ENCODE measurements at places on chromosomes 4 and X.

DNA sequence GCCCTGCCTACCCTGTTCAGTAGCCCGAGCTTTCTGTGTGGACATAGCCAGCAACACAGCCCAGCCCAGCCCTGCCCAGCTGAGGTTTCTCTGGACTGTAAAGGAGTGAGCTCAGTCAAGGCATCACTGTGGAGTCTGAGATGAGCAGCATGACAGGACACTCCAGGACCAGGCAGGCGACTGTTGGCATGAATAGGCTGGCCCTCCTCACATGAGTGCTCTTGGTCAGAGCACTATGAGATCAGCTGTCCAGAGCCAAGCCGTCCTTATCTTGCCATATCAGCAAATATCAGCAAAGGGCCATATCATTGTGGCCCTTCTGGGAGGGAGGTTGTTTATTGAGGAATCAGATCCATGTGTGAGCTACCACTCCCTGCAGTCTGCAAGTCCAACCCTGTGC, 30.9 kb downstream of the REELD1 start:
- DNase-seq, result no peak

- DNase-seq, result no peak
These were observed 9.2 kb downstream of the NDUFA1 start for GRCh38 chrX:119880552-119881437.

- no peak for DNase-seq
These were observed 36.4 kb upstream of the MAMLD1 start for GRCh38 chrX:150326541-150327247.

- DNase-seq, result no peak
These were observed 288.1 kb downstream of the SH3BGRL start for GRCh38 chrX:81489987-81490386.

DNA sequence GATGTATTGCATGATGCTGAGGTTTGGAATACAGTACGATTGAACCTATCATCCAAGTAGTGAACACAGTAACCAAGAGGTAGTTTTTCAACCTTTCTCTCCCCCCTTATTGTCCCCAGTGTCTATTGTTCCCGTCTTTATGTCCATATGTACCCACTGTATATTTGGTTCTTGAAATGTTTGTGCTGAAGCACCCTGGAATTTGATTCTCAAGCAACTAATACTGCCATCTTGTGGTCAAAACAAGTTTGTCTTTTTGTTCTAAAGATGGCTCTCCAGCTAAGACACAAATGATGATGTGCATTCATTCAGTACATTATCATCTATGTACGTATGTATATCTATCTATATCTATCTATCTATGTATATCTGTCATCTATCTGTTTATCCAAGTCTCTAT, 33.5 kb upstream of the DCX start:
- DNase-seq, result peak; percentile 13

DNA sequence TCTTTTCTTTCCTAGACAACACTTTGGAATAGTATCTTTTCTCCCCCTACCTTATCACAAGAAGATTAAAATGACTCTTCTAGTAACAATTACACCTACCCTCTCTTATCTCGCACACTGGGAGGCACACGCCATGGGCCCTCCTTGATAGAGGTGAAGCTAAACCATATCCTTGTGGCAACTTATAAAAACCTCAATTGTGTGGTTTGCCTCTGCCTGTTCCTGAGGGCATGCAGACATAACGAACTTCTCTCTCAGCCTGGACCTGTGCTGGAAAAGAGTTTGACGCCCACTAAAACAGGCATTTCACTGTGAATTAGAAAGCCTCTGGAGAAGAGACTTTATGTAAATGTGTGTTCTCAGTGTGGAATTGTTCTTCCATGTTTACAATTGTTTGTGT, 141.2 kb downstream of the NDST3 start:
- DNase-seq, result no peak

- no peak for DNase-seq
These were observed 66.6 kb downstream of the NR3C2 start for GRCh38 chr4:148375584-148375983.

DNA sequence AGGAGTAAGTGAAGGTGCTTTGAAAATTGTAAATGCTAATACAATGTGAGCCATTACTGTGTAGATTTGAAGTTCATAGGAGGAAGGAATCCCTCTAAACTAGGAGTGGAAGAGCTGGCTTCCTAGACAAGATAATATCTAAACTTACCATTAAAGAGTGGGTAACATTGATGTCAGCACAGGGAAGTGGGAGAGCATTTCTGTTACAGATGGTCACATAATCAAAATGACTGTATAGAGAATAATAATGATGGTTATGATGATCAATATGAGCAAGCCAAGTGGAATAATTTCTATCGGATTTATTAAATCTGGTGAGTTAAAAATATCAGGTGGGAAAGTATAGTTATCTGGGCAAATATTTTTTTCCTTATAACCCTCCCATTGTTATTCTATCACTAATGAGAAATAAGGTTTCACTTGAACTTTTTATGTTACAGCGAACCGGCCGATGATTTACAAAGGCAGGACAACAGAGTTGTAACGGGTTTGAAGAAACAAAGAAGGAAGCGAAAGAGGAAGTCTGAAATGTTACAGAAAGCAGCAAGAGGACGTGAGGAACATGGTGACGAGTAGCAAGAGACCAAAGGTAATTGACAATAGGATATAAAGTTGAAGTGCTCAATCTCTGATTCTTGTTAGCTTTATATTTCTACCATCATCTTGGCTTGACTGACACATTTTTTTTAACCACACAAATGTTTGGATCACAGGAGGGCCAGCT, 43.5 kb downstream of the FMR1NB start:
- DNase-seq, result no peak

GRCh38 chr4:175277816-175278215, 359.7 kb downstream of the ADAM29 start:
- no peak for DNase-seq

DNA sequence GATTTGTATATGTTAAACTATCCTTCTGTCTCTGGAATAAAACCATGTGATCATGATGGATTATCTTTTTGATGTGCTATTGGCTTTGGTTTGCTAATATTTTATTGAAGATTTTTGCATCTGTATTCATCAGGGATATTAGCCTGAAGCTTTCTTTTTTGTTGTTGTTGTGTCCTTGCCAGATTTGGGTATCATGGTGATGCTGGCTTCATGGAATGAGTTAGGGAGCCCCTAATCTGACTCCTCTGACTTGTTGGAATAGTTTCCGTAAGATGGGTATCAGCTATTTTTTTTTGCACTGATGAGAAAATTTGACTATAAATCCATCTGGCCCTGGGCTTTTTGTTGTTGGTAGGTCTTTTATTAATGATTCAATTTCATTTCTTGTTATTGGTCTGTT, 45.7 kb downstream of the ATP10D start:
- DNase-seq, result no peak

- DNase-seq, result no peak
These were observed 47.9 kb downstream of the FHL1 start for GRCh38 chrX:136195247-136195646.

DNA sequence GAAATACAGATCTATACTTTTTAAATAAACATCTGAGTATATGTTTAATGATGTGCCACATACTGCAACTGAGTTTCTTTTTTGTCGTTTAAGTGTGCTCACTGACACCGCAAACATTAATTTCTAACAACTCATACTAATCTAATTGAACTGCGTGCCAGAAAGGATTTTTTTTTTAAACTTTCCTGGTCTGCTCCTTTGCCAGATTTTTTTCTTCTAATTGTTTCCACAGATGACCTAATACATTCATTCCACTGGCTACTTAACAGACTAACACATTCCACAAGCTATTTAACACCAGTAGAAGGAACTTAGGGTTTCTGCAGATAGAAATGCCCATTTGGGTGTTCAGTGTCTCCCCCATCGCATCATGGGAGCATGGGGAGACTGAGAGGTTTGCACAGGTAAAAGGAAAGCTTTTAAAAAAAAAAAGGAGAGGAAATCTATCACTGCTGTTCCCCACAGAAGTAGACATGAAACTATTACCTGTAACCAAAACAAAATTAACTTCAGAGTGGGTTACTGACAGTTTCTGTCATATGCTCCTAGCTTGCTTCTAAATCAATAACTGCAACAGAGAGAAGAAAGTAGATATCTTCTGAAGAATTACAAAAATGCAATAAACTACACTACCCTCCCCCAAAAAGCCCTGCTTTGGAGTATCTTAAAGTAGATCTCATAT, 31.6 kb downstream of the SH3KBP1 start:
- no peak for DNase-seq

DNA sequence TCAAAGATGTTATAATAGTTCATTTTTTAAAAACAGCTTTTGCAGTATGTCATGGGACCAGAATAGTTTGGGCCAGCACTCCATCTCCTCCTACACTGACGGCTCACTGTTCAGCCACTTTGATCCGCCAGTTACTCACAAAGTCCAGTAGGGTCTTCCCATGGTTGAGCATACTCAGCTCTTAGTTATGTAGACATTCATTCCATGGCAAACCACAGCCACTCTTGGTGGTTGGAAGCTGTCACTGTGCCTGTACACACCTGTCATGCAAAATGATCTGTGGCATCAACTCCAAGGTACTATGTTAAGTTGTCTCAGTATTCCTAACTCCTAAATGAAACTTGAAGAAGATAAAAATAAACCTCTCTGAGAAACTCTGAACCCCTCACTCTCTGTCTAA, 127.2 kb downstream of the NR3C2 start:
- DNase-seq, result no peak

- DNase-seq, result no peak
These were observed 28.9 kb downstream of the SPANXD start for GRCh38 chrX:141669689-141670088.

DNA sequence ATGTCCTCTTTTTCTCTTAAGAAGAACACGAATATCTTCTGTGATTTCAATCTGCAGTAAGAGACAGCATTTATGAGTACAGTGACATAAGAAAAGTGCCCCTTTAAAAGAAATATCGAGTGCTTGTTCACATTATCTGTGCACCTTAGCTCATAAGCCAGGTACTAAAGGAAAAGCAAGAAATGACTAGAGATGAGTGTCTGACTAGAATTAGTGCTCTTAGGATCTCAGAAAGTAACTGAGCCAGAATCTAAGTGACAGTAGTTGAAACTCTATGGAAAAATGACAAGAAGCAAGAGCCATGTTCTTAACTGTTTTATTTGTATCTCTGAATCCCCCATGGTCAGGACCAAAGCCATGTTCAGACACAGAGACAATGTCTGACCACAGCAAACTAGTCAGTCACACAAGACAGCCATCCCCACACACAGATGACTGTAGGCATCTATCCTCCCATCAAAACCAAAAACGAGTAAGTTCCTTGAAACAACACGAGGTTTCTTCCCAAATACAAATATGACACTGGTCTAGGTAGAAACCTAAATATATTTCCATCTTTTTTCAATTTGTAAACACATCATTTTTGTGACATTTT, 36.8 kb downstream of the ACSL4 start:
- no peak for DNase-seq

- DNase-seq, result no peak
These were observed 147.7 kb downstream of the PRR32 start for GRCh38 chrX:126967225-126967624.

DNA sequence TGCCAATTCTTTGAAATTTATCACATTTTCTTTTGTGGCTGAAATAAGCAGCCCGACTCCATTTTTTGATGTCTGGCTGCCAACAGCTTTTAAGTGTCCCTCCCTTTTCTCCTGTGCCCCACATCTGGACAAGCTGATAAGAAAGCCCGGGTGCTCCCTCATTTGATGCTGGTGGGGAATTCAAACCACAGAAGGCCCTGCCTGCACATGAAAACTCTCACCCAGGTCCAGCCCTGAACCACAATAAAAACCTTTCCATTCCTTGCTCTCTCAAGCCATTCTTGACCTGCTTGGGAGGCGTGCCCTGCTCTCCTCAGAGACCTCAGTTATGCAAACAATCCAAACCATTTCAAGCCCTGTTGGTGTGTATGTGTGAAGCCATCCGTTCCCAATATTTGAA, 93.9 kb downstream of the FAM53A start:
- no peak for DNase-seq

GRCh38 chr4:163895378-163896005, 401.0 kb downstream of the TMA16 start:
- DNase-seq, result no peak

- no peak for DNase-seq
These were observed 271.7 kb upstream of the KLF3 start for GRCh38 chr4:38392223-38392855.

- no peak for DNase-seq
These were observed 67.1 kb upstream of the MYOZ2 start for GRCh38 chr4:119068529-119068962.

DNA sequence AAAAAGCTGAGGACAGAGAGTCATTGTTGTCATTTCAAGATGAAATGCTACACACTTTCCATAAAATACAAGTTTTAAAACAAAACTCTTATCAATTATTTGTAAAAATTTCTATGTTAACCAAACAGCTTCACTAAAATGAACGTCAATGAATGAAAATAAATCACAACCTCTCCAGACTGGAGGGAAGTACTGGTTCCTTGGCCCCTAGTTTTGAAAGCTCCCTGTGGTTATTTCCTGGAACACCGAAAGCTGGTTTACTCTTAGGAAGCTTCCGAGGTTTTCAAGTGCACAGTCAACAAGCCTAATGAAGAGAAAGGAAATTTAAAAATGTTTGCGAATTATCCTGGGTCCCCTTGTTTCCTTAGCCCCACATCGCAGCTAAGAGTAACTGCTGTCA, 191.1 kb upstream of the TTC29 start:
- DNase-seq, result no peak

DNA sequence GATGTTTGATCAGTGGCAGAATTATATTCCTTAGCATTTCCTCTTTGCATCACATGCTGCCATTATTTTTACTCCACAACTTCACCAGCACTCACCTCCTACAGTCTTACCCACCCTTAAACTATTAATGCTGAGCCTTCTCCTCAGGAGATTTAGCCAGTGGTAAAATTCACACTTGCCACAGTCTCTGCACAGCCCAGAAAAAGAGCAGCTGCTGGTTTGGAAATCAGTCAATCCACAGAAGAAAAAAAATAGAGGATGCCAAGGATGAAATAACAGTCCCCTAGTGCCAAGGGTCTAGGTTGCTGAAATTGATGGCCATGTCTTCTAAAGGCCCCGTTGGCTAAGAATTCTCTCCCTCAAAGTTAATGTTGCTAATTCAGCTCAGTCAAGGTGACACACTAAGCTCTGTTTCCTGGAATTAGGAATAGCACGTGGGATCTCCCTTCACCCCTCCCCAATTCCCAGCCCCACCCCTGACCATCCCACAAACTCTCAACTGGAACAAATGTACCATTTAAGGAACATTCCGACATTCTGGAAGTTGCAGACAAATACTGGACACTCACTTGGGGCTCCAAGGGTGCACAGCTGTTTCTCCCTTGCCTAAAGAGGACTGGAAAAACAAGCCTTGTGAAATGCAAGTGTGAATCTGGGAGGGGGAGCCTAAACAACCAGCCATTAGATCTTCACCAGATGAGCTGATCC, 5.7 kb downstream of the ATP1B4 start:
- DNase-seq, result no peak

- DNase-seq, result no peak
These were observed 877.1 kb downstream of the RAPGEF2 start for GRCh38 chr4:159979953-159980352.

DNA sequence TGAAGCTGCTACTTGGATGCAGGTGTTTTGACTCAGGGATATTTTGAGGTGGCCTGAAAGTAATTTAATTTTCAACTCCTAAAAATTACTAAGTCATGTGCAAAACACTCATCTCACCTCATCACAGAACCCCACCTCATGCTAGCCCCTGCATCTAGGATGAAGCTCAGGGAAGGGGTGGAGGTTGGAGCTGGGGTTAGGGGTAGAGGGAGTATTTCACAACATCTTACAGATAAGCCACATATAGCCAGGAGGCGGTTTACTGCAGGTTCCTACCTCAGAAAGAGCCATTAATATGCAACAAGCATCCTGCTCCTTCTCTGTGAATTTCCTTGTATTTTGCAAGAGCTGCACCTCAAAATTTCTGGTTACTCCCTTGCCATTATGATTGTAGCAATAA, 70.5 kb upstream of the TSPAN5 start:
- no peak for DNase-seq

Measured in putamen (tissue), 1 donor.